Stimulated activated CD4-positive, alpha-beta T cell treated with anti-CD3 and anti-CD28 coated beads, Interleukin-1b, Interleukin-23, amount 100 ng/mL, for 48 hours (primary cell): ENCODE measurements at places on chromosomes 16 and 17.

DNA sequence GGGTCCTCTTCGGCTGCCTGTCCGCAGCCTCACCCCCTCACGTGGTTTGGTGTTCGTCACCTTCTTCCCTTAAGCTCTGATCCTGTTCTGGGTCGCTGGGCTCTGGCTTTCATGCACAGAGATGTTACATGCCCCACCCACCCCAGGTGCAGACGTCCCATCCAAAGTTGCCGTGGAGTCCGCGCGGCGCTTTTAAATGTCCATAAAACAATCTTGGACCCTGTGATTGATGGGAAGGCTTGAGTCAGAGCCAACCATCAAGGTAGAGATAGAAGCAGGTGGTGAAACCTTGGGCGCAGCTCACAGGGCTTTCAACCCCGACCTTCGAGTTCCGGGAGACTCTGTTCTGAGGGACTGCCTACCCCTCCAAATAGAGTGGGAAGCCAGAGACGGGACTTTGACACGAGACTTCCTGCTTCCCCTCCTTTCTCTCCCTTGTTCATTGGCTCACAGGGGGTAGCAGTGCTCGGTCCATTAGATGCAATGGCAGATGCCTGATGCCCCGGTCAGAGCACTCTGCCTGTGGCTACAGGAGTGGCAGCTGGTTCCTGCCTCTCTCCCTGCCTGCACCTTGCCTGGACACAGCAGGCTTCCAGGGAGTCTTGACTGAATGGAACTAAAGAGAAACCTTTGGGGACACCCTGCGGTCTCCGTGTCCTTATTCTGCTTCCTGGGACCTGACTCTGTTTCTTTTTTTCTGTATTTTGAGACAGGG is 4.0 kb downstream of the ENGASE start:
- DNase-seq = no peak

DNA sequence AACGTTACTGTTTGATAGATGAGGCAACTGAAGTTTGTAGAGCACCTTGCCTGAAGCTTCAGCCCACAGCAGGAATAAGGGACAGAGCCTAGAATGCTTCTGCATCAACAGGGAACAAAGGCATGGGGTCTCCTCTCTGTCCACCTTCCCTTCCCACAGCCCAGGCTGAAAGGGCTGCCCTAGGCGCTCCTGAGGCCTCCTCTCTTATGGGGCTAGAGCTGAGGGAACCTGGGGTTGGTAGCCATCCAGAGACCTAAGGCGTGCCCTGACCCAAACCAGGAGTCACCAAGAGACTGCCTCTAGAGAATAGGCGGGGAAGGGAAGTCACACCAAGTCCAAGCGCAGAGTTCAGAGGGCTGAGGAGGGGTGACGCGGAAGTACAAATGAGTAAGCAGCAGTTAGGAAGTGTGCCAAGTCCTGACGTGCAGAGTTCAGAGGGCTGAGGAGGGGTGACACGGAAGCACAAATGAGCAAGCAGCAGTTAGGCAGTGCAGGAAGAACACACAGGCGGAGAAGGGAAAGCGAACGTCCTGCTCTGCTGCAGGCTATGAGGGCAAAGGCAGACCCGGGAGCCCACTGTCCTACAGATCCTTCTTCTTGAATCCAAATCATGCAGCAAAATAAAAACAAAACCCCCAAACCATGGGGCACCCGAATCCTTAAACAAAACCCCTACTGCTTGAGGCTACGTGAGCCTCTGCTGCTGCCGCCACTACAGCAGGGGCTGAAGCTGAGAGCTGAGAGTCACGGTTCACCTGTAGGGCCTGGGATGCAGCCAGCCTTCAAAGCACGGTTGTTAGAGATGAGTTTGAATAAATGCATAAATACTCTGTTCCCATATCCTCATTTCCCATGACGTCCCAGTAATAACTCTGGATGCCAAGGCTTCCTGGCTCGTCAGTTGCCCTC is 2.7 kb upstream of the SPG7 start:
- DNase-seq = peak; percentile 93

- no peak for DNase-seq
These were observed 43.9 kb downstream of the MEAK7 start for GRCh38 chr16:84460406-84461028.

- no peak for DNase-seq
These were observed 2.5 kb downstream of the ODAD4 start for GRCh38 chr17:41932816-41933389.

GRCh38 chr16:70152578-70153302 is 20.8 kb upstream of the CLEC18C start:
- no peak for DNase-seq

DNA sequence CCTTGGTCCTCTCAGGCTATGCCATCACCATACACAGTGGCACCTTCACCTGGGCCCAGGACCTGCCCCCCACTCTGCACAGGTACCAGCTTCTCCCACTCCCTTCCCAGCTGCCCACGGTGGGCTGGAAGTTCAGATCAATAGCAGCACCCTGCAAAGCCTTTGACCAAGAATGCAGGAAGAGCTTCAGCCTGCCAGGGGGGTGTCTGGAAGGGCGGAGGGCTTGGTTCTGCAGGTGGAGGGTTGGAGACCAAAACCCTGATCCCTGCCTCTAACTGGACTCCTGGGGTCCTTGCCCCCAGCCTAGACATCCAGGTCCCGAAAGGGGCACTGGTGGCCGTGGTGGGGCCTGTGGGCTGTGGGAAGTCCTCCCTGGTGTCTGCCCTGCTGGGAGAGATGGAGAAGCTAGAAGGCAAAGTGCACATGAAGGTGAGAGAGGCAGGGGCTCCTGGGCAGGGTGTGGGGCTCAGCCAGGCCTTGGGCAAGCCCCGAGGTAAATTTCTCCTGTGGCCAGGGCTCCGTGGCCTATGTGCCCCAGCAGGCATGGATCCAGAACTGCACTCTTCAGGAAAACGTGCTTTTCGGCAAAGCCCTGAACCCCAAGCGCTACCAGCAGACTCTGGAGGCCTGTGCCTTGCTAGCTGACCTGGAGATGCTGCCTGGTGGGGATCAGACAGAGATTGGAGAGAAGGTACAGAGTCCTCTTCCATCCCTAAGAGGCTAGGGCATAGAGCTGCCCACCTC is 34.3 kb downstream of the ABCC3 start:
- DNase-seq = no peak

GRCh38 chr17:18361837-18362697 is 1.3 kb downstream of the SHMT1 start:
- no peak for DNase-seq

DNA sequence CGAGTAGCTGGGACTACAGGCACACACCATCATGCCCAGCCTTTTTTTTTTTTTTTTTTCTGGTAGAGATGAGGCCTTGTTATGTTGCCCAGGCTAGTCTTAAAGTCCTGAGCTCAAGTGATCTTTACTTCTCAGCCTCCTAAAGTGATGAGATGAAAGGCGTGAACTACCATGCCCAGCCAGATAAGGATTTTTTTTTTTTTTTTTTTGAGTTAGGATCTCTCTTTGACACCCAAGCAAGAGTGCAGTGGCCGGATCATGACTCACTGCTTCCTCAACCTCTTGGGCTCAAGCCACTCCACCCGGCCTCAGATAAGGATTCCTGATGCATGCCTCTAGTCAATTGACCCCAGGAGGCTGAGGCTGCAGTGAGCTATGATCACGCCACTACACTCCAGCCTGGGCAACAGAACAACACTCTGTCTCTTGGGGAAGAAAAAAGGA is 11.2 kb upstream of the PLEKHG4 start:
- DNase-seq = no peak

DNA sequence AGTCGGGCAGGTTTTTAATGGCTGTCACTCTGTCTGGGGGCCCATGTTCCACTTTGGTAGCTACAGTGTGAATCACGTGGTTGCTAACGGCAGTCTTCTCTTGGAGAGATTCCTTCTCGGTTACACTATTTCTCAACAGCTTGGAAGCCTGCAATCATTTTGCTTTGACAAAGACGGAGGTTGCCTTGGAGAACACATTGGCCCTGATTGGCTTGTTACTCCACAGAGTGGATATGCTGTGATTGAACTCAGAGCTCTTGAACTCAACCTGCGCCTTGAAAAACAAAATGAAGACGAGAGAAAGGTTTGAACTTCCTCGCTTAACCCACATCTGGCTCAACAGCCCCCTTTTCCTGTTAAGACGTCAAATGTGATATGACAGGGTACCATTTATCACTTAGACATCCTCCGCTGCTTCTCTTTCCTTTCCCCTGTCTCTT is 218.9 kb downstream of the MAF start:
- no peak for DNase-seq

DNA sequence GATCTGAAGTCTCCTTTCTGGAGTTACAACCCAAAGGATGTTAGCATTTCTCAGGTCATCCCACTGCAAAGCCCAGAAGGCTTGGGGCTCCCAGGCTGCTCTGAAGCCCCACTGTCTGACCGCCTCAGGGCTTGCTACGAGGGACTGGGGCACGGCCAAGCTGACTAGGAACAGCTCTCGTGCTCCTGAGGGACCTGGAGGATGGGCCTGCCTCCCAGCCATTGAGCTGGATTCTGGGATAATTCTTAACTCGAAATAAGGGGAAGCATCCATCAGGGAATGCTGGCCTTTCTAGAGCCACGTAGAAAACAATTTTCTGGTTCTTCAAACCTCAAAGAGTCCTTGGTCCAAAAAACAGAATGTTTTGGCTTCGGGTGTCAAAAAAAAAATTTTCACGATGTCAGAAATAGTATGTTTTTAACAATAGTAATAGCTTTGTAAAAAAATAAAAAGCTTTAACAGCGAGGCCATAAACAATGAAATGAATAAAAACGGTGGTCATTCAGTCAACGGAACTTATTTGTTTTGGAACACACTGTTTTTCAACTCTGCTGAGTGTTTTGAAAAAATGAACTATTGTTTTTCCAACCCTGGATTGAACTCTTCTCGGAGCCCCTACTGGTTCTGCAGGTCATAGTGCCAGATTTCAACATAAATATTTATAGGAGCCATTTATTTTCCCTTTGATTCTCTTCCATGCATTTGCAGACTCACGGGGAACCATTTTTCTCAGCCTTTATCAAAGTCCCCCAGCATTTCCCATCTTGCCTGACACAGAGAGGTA is 16.4 kb upstream of the HERPUD1 start:
- DNase-seq = no peak

DNA sequence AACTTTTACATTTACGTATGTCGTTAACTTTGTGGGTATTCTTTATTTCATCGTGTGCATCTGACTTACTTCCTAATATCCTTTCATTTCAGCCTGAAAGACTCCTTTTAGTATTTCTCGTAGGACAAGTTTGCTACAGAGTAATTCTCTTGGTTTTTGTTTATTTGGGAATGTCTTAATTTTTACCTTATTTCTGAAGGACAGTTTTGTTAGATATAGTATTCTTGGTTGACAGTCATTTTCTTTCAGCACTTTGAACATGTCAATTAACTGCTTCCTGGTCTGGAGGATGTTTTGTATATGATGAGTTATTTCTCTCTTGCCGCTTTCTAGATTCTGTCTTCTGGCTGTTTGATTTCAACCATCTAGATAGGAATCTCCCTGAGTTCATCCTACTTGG is 109.2 kb upstream of the NACA2 start:
- DNase-seq = no peak

GRCh38 chr17:15446036-15446435 is 21.4 kb downstream of the CDRT4 start:
- no peak for DNase-seq

- no peak for DNase-seq
These were observed 4.1 kb downstream of the GRIN2A start for GRCh38 chr16:10178080-10178479.

DNA sequence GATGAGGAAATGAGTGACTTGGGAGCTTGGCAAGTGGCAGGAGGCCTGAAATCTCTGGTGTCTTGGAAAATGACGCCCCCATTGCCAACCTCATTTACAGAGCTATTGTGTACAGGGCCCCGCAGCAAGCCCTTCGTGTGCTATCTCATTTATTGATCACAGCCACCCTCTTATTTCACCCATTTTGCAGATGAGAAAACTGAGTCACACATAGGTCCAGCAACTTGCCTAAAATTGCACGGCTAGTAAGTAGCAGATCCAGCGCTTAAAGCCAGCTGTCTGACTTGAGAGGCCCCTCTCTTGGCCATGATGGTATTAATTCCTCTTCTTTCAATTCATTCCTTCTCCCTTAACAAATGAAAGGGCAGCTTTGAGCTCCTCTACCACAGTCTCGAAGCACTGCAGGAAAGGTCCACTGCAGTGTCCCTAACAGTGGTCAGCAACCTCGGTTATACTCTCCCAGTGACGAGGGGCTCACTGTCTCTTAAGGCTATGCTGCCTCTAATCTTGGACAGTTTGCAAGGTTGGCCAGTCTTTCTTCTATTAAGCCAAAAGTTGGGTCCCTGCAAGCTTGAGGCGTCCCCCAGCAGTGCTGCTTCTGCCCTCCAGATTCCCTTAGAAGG is 162.2 kb downstream of the COPRS start:
- DNase-seq = no peak

DNA sequence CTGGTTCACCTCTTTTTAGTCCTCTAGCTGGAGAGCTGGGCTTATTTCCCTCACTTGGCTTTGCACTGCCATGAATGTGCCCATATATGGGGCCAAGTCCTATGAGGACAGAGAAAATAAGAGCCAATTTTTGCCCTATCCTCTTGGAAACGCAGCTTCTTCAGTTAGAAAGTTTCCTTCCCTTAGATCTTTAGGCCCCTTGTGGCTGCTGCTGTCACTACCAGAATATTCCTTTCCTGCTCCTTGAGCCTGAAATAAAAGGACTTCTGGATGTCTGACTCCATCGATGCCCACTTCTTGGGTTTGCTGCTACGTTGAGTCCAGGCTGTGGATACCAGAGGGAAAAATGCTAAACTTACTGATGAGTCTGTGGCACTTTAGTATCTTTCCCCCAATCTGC is 487.1 kb downstream of the GRIN2A start:
- no peak for DNase-seq

DNA sequence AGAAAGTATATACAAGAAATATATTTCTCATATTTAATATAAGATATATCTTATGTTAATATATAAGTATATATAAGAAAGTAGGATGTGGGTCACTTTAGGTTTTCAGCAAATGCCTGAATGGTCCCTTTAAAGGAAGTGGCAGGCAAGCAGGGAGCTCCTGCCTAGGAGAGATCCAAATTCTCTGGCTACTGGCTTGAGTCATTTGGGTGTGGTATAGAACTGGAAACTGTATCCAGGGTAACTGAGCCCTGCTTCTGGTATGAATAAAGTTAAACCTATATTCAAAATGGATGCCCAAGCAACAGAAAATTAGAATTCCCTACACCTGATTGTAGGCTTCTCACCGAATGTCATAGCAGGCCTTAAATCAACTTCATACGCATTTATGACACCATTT is 144.4 kb downstream of the ZNF18 start:
- no peak for DNase-seq

DNA sequence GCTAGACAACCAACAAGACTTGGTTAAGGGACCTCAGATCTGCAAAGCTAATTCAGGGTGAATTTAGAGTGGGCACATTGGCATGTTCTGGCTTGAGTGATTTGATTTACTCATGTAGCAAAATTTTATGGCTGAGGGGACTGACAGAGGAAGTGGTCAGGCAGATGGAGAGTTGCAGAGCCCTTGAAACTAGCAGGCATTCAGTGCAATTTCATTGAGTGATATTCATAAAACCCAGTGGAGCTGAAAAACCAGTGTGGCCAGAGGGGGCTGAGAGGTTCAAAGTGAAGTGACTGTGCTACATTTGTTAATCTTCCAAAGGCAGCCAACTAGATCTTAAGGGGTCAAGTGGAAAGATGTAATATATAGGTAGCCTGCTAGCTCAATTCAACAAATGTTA is 2.2 kb upstream of the TMEM94 start:
- no peak for DNase-seq
